ENCODE measurements at places on chromosomes 7 and 10. TPM values are rescaled to one million over a fixed set of nuclear protein-coding genes. Genes with fewer than 3 reads are reported as not detected.

DNA sequence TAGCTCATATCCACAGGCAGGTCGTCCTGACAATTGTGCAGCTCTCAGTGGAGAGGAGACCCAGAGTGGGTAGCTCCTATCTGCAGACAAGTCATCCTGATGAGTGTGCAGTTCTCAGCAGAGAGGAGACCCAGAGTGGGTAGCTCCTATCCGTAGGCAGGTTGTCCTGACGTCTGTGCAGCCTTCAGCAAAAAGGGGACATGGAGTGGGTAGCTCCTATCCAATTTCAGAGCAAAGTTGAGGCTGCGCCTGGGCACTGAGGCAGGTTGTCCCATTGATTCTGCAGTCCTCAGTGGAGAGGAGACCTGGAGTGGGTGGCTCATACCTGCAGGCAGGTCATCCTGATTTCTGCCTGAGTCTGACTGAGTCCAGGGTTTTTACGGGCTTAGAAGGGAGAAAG is 111.8 kb downstream of the HPSE2 start:
- no peak for DNase-seq

DNA sequence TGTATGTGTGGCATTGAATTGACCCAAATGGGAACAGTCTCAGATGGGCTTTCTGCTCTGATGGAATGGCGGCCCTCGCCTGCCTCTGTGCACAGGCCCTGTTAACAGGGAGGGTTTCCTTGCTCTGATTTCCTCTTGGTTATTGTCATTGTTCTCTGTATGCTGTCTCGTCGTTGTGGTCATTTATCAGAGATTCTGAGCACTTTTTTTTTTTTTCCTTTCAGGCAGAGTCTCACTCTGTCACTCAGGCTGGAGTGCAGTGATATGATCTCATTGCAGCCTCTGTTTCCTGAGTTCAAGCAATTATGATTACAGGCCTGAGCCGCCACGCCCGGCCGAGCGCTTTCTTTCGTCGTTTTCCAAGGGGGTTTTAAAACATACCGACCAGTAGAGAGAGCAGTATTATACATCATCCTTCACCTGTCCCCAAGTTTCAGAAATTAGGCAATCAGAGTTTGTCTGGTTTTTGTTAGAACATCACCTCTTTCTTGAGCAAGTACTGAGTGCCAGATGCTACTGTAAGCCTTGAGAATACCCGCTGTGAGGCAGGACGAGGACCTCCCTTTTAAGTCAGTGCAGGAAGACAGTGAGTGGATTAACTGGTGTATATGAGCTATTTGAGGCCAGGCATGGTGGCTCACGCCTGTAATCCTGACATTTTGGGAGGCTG is 6.5 kb downstream of the CHST12 start:
- peak; percentile 15 for DNase-seq

The JCAD gene
- total RNA-seq, result 23.5 TPM

DNA sequence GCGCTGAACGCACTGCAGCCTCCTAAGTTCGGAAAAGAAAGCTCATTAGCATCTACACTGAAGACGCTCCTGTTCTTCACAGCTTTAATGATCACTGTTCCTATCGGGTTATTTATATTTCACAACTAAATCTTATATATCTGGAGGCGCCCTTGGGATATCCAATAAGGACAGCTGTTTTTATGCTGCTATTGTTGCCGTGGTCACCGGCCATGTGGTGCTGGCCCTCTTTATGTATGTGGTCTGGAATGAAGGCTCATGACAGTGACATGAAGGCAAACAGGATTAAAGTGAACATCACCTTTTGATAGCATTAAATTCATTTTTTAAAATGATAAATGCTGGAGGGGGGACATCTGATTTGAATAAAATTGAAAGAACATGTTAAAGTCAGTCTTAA is 8.8 kb downstream of the BLVRA start:
- no peak for DNase-seq

DNA sequence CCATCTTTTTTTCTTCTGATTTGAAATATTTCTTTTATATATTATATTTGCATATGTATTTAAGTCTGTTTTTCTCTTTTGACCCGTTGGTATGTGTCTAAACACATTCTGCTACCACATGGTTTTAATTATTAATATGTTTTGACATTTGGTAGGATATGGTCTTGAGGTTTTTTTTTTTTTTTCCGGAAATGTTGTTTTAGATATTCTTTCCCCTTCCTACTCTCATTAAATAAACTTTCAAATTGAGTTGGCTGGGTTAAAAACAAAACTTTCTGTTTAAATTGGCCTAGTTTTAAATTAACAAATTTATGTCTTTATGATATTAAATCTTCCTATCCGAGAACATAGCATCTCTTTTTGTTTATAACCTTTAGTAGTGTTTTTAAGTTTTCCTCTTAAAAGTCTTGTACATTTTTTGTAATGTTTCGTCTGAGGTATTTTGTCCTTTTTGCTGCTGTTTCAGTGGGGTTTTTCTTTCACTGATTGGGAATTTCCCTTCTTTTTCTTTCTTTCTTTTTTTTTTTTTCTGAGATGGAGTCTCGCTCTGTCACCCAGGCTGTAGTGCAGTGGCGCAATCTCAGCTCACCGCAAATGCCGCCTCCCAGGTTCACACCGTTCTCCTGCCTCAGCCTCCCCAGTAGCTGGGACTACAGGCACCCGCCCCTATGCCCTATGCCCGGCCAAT is 25.4 kb downstream of the STAM start:
- no peak for DNase-seq

- no peak for DNase-seq
Measured at GRCh38 chr10:30865141-30865926, 166.3 kb downstream of the ZNF438 start.

GRCh38 chr7:109215341-109215740 is 645.7 kb downstream of the DNAJB9 start:
- no peak for DNase-seq

DNA sequence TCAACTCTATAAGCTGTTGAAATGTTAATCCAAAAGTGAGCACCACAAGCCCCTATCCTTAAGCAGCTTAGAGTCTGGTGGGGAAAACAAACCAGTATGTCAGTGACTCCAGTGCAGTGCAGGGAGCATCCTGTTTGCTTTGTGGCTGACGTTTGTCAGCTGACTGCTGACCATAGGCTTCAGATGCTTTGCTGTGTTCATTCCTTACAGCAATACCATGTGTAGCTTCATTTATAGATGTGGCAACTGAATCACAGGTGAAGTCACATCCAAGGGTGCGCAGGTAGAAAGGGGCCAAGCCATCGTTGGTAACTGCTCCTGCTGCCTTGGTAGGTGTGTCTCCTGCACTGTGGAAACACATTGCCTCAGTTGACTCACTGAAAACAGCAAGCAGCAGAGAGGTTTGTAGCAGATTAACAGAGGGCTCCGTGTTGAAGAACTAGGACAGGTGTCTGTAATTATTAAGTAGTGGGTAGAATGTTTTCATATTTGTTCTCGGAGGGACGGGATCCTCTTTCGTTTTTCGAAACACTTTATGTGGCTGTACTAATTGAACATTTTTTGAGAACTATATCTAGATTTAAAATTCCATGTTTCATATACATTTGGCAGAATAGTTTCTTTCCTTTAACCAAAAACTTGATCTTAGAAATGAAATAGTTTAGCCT is 2.0 kb downstream of the INSIG1 start:
- peak; percentile 12 for DNase-seq

GRCh38 chr7:11193888-11194287 is 220.2 kb downstream of the PHF14 start:
- no peak for DNase-seq

DNA sequence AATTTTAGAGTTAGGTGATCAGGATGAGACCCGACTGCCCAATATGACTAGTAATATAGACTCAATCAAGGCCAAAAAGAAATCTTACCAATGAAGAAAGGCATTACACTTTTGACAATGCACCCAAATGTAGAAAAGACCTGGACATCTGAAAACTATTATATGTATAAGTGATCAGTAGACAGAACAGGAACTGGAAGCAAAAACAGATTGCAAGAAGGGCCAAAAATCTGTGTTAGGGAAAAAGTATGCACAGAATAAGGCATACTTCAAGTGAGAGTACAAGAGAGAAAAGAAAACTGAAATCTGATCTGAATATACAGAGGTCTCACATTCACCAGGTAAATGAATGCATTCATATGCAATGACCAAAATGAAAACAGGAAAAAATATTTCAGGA is 107.0 kb downstream of the GNAI1 start:
- DNase-seq, result no peak

The CPVL gene
- not detected for total RNA-seq

DNA sequence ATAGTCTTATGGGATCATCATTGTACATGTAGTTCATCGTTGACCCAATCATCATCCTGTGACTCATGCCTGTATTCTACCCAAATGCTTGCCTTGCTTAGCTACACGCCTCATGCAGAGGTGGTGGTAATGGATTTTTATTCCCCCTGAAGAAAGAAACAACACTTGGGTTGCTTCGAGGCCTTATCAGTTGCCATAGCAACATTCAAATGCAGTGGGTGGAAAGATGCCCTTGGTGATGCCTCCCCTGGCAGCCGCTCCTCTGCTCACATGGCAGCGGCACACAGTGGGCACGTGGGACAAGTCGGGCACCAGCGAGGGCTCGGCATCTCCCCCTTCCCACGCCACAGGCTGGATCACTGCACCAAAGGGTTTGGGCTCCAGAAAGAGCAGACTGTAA is 54.0 kb upstream of the NMT2 start:
- DNase-seq, result no peak

GRCh38 chr10:90308223-90308622 is 549.6 kb downstream of the HTR7 start:
- DNase-seq, result no peak

Measured in Caki2 (cell line).